ENCODE measurements at places on chromosomes 2 and 18.
A peak's percentile ranks its signal among the peaks of the same experiment; 100 is the strongest.

- DNase-seq = no peak
Observed at GRCh38 chr2:104563398-104563996, 290.4 kb upstream of the POU3F3 start.

DNA sequence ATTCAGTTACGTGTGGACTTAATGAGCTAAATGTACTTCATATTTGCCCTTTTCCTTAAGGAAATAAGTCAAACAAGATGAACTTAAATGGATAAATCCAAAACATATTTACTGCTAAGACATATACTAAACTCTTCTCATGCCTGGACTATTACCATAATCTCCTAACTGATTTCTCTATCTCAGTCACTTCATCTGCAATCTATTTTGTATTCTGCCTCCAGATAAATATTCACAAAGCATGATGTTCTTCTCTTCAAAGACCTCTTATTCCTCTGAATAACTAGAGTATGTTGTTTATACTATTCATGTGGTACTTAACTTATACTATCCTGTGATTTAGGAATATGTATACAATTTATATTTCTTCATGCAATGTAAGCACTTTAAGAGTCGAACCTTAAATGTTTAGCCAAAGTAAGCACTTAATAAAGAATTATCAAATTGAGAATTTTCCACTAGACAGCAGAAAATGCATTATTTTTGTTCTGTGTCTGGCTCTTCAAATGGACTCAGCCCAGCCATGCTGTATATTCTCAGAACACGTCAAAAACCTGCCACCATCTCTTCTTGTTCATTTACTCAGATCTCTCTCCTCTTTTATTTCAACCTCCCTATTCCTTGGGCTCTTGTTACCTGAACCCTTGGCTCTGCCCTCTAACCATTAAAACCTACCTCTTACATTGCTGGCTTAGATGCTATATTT lies 79.9 kb upstream of the ARHGAP28 start:
- no peak for DNase-seq

DNA sequence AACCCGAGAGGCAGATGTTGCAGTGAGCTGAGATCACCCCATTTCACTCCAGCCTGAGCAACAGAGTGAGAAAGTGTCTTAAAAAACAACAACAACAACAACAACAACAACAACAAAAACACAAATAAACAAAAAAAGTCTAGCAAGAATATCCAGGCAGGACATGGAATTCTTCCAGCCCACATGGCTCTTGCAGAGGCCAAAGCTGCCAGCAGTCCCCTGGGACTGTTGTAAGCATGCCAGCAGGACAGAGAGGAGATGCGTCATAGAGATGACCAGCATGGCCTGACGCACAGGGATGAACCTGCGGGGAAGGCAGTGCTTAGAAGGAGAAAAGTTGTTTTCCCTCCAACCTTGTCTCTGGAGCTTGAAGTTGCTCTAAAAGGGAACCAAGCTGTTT lies 182.3 kb upstream of the PGAP1 start:
- peak; percentile 47 for DNase-seq

DNA sequence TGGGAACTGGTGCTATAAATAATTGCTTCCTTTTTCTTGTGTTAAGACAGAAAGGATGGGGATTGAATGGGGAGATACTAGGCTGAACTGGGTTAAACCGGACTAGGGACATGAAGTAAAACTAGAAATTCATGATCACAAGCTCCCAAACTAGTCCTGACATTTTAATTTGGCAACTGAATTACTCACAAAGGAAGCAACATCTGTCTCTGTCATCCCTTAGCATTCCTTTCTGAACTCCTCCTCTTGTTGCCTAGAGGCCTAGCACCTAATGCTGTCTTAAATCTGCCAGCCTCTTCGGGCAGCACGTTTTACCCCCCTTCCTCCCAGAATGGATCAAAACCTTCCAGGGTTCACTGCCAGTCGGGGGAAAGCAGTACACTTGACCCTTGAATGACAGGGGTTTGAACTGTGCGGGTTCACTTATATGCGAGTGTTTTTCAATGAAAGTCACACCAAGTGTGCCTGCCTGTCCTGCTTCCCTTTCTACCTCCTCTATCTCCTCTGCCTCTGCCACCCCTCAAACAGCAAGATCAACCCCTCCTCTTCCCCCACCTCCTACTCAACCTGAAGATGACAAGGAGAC lies 8.2 kb downstream of the KCTD1 start:
- DNase-seq = no peak

DNA sequence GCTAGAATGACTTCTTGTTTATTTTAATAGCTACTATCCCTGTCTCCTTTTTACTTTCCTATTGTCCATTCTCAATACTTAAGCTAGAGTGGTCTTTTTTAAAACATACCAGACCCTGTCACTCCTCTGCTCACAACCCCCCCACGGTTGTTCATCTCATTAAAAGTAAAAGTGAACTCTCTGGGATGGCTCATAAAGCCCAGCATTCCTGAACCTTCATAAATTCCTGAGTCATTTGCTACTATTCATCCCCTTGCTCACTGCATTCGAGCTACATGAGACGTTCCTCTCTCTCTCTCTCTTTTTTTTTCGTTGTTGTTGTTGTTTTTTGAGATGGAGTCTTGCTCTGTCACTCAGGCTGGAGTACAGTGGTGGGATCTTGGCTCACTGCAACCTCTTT lies 148.7 kb upstream of the DSEL start:
- DNase-seq = no peak

- no peak for DNase-seq
Observed at GRCh38 chr2:216486271-216486670, 12.4 kb upstream of the RPL37A start.

DNA sequence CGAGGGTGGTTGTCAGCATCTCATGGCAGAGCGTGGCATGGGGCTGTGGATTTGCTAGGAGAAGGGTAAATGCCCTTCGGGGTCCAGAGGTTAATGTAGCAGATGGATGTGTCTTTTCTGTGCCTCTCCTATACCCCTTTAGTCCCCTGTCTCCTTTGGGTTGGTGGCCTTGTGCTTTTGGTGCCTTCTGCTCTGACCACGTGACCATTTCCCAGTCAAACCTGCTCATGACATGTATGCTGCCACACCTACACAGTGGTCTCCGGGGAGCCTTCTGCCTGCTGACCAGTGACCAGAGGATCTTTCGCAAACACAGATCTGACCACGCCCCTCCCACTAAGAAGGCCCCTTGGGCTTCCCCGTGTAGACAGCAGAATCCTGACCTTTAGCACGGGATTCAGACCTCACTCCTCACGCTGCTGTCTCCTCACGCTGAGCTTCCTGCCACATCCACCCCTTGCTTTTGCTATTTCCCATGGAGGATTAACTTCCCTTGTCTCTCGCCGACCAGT lies 116.2 kb downstream of the ACOXL start:
- DNase-seq = no peak

DNA sequence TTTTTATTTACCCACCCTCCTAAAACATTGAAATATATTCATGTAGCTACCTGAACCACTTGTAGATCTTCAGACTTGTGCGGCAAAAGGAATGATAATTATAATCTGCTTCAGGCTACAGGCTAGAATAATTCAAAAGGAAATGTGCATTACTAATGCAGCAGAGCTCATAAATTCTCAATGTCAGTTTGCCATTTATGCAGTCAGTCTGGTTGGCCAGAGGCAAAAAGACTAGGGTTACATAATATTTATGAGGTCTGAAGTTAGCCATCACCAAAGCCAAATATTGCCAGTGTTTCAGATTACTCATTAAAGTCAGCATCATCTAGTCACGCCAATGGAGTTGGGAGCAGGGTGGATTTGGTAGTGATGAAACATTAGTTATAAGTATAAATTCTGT lies 38.9 kb downstream of the METAP1D start:
- no peak for DNase-seq

- no peak for DNase-seq
Observed at GRCh38 chr2:63613391-63613901, 24.7 kb downstream of the MDH1 start.

DNA sequence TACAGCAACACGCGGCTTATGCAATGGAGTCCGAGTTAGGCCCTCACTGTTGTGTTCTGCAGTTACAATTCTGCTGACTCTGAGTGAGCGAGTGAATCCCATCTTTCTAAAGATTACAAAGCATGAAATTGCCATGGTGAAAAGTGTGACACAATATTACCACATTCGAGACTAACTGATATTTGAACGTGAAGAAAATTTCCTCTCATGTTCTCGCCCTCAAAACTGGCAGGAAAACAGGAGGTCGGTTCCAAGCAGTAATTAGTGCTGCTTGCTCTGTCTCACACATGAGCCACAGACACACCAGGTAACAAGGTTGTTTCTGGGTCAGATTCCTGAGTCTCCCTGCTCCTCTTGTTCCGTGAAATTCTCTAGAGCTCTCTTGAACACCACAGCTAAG lies 93.7 kb upstream of the RIOK3 start:
- DNase-seq = no peak

- DNase-seq = no peak
Observed at GRCh38 chr18:31880186-31880898, 62.6 kb downstream of the TRAPPC8 start.

DNA sequence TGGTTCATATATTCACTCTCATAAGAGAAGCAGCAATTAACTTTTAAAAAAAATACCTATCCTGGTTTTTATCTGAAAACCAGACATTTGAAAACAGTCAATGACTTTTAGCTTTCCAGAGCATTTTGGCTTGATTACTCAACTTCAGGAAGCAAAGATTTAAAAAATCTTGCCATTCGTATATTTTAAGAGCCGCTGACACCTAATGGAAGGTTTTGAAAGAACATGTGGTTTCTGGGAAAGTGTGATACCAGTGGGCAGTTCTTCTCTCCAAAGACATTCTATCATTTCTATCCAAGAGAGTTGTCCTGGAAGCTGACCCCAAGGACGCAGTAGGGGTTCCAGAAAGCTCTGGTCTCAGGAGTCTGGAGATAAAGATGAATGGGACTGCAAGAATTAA lies 234.7 kb downstream of the TTC32 start:
- DNase-seq = no peak

DNA sequence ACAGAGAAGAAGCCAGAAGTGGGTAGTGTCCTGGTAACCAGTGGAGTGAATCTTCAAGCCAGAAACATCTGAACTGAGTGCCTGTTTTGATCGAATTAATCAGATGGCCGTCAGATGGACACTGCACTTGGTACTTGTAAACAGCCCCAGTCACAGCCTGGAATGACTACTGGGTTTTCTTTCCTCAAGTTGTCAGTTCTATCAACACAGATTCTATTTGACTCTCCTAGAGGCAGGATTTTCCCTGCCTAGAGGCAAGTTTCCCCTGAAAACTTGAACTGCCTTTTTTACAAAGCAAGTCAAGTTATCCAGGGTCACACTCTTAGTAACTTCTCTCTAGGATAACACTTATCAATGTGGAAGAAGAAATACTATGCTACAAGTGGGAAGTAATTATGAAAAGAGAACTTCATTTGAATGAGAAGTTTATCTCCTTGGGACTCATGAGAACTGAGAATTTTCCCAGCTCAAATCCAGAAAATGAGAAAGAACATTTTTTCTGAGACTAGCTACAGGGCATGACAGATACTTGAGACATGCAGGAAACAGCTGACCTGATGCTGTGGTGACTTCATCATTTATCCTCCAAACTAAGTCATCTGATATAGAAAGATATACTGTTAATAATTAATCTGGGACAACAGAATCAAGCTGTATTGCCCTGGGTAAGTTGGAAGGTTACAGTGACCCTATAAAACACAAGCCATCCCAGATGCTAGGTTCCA lies 36.0 kb downstream of the SULT1C2 start:
- no peak for DNase-seq

DNA sequence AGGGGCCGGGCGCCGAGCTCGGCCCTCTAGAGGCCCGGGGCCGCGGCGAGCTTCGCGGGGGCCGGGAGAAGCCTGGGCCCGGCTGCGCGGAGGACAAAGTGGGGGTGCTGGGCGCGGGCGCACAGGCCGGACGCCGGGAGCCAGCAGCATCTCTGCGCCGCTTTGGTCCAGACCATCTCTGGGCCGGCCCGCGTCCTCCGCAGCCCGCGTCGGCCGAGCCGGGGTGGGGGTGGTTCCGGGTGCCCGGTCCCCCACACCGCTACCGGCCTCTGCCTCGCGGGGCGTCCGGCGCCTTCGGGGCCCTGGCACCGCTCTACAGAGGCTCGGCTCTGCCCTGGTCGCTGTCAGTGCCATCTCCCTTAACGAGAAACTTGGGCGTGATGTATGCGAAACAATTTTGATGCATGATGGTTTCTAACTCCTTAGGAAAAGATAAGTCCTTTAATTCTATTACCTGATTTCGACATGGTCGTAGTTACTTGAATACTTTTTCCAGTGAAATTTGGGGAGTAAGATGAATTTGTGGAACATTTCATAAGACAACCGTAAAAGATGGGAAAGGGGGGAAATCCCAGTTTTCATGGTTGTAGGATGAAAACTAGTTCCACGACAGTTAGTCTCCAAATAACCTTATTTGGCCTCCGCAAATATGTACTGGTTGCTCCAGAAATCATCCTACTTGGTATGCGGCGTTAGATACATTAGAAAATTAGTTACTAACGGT lies 562 bp downstream of the TWSG1 start:
- DNase-seq = peak; percentile 16

- no peak for DNase-seq
Observed at GRCh38 chr18:35490894-35491699, 6.7 kb downstream of the INO80C start.

DNA sequence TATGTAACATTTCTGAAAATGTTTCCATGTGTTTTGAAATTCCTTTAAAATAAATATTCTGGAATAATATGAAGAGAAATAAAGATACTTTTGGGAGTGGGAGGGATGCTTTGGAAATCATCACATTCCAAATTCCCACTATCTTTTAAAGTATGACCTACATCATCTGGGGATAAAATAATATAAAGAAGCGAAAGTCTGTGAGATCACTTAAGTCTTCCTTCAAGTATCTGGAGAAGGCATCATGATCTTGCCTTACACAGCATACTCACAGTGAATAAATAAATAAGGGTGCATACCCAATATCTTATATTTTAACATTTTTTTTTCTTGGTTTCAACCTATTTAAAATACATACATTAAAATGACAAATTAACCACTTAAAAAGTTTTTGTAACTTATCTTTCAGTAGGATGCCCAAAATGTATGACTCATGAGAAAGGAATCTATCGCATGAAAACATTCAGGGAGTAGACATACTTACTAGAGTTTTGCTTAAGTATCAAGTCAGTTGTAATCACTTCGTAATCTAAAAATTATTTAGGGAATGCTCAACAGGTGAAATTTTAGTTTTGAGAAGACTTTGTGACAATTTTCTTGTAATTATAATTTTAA lies 248.3 kb upstream of the COL3A1 start:
- DNase-seq = no peak

DNA sequence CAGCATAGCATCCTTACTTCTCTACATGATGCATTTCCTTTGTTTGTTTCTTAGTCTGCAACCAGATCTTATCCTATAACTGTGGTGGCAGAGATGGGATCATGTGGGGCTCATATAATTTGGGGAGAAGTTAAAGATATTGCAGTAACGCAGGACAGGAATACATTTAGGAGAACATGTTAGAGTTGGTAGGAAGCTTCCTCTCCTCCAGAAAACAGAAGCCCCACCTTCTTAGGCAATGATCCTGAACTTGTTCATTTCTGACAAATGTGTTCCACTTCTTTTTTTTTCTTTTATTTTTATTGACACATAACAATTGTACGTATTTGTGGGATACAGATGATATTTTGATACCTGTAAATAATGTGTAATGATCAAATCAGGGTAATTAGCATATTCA lies 99.9 kb downstream of the VSNL1 start:
- no peak for DNase-seq
